ENCODE measurements at places on chromosomes 1 and 21.
A peak's percentile ranks its signal among the peaks of the same experiment; 100 is the strongest.

DNA sequence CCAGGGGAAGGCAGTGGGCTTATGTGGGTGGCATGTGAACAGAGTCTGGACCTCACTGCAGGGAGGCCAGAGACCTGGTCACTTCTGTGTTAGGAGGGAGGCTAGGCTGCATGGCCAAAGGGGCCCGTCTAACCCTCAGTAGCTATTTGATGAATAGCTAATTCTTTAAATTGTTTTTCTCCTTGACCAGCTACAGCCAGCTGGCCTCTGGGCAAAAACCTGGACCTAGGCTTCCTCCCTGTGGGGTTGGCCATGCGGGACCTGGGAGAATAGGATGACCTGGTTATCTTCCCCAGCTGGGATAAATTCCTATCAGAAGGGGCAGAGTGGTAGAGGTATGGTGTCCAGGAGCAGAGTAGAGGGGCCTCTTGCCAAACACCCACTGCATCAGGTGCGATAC, 79.4 kb downstream of the TNR start:
- H3K4me1 ChIP-seq, result no peaks in the 10 kb centered on the region
- no peaks in the 10 kb centered on the region for H3K27me3 ChIP-seq
- H3K4me3 ChIP-seq, result no peak overlapping the region
- DNase-seq, result no peak

DNA sequence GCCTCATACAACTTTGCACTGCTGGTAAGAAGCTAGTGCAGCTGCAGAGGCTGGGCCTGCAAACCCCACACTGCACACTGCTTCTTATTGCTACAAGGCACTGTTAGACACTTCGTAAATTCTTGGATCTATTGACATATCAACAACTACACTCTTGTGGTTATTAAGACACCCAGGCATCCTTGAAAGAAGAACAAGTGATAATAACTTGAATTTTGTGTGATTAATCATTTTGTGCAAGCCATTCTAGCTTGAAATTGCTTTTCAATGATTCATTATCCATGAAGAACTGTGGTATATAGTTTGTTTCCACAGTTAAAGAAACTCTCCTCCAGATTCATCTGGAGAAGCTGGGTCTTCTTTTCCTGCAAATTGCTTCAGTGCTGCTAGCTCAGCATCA, 33.7 kb upstream of the IFI44L start:
- H3K4me3 ChIP-seq, result no peak overlapping the region
- no peaks in the 10 kb centered on the region for H3K27me3 ChIP-seq
- H3K27ac ChIP-seq, result no peak overlapping the region
- peak; percentile 83 for DNase-seq

DNA sequence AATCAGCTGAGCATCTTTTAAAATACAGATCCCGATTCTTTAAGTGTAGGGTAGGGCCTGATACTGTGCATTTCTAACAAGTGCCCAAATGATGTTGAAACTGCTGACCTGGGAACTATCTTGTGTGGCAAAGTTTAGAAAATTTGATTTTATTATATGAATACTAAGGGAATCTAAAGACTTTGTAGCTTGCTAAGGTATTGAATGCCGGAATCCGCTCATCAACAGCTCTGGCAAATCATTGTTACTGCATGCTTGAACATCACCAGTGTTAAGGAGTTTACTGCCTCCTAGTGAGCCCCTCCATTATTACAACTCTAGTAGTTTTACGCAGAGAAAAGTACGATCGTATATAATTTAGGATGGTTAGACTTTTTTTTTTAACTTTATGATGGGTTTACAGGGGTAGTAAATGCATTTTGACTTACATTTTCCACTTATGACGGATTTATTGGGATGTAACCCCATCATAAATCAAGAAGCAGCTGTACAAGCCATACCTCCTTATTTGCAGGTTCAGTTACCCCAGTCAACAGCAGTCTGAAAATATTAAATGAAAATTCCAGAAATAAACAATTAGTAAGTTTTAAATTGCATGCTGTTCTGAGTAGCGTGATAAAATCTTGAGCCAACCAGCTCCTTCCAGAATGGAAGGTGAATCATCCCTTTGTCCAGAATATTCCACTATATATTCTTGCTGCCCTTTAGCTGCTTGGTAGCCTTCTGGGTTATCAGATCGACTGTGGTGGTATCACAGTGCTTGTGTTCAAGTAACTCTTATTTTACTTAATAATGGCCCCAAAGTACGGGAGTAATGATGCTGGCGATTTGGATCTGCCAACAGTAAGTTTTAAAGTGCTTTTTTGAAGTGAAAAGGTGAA, 892 bp downstream of the TYW3 start:
- H3K27me3 ChIP-seq, result no peaks in the 10 kb centered on the region
- peaks cover 19% of the 10 kb centered on the region for H3K4me1 ChIP-seq
- DNase-seq, result peak; percentile 64
- H3K4me3 ChIP-seq, result peak overlapping the region; percentile 94
- peaks cover 16% of the 10 kb centered on the region for H3K36me3 ChIP-seq

GRCh38 chr1:3984586-3984985, 84.5 kb upstream of the C1orf174 start:
- H3K36me3 ChIP-seq, result no peaks in the 10 kb centered on the region
- no peaks in the 10 kb centered on the region for H3K4me1 ChIP-seq
- no peak overlapping the region for H3K4me3 ChIP-seq
- no peaks in the 10 kb centered on the region for H3K27me3 ChIP-seq
- H3K27ac ChIP-seq, result no peak overlapping the region
- no peak for DNase-seq

- peak overlapping the region; percentile 45 for H3K27ac ChIP-seq
- no peaks in the 10 kb centered on the region for H3K27me3 ChIP-seq
Observed at GRCh38 chr1:206706298-206706791, 21.6 kb downstream of the MAPKAPK2 start.

GRCh38 chr1:180211860-180212229, 18.2 kb upstream of the LHX4 start:
- no peaks in the 10 kb centered on the region for H3K36me3 ChIP-seq
- no peaks in the 10 kb centered on the region for H3K27me3 ChIP-seq
- DNase-seq, result no peak

GRCh38 chr21:33197496-33197895, 32.2 kb upstream of the IFNAR2 start:
- H3K27ac ChIP-seq, result no peak overlapping the region
- H3K36me3 ChIP-seq, result no peaks in the 10 kb centered on the region
- no peaks in the 10 kb centered on the region for H3K4me1 ChIP-seq
- H3K4me3 ChIP-seq, result no peak overlapping the region

DNA sequence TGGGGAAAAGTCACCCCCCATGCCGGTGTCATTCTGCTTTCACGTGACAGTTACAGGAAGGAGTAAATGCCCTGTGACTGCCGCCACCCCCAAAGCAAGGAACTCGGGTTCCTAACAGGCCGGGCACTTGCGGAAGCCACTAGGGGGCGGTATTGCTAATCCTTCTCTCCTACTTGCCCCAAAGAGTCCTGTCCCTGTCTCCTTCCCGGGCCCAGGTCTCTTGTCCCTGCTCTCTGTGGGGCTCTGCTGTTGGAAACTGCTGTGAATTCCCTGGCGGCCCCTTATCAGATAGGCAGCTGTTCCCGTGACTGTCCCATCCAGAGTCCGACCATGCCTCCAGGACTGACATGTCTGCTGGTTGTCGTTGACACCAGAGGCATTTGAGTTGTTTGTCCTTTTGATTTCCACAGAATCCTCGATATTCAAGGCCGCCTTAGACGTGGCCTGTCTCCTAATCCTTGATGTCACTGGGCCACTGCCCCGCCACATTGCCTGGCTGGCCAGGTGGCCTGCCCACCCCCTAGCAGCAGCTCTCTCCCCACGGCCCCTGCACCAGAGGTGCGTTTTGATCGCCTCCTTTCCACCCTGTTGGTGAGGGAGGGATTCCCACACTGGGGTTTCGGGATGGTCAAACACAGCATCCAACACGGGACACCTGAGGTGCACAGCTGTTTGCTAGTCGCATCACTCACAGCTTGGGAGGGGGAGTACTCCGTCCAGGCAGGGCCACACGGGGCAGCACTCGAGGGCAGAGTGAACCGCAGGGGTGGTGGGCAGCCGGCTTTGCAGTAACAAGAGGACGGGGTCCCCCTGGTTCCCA, 37.3 kb downstream of the CHAF1B start:
- DNase-seq, result peak; percentile 42
- H3K27ac ChIP-seq, result no peak overlapping the region
- no peak overlapping the region for H3K4me3 ChIP-seq
- no peaks in the 10 kb centered on the region for H3K36me3 ChIP-seq
- no peaks in the 10 kb centered on the region for H3K27me3 ChIP-seq

GRCh38 chr1:161733526-161733925, 12.2 kb downstream of the FCRLB start:
- peaks cover 17% of the 10 kb centered on the region for H3K4me1 ChIP-seq
- no peaks in the 10 kb centered on the region for H3K27me3 ChIP-seq
- peak overlapping the region; percentile 57 for H3K27ac ChIP-seq

DNA sequence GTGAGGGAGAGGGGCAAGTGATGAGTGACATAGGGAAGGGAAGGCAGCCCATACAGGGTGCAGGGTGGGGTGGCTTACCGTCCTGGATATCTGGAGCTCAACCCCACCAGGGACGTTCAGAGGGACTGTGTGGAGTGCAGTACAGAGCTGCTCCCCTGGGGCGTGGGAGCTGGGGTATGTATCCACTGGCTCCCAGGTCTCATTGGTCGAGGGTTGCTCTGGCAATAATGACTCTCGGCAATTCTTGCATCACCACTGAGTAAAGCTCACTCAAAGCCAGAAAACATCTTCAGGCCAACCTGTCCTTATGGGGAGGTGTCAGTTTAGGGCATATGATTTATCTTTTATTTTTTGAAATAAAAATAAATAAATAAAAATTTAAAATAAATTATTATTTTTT, 43.2 kb upstream of the RUNX3 start:
- H3K4me3 ChIP-seq, result no peak overlapping the region
- peaks cover 31% of the 10 kb centered on the region for H3K4me1 ChIP-seq
- H3K27me3 ChIP-seq, result peaks cover 5% of the 10 kb centered on the region
- H3K27ac ChIP-seq, result no peak overlapping the region

DNA sequence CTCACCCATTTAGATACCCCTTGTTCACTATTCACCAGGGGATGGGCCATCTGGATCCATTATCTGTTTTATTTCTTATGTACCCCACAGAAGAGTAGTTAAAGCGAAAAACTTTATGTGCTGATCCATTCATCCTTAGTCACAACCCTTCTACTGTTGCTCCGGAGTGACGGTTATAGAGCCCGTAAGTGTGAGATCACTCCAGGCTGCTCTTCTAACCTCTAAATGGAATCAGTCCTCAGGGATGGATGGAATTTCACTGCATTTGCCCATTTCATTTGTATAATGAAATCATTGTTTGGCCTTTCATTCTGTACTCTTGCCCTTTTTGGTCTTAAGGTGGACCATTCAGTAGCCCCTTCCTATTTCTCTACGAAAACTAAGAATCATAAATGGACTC, 409.3 kb upstream of the RUNX1 start:
- no peaks in the 10 kb centered on the region for H3K27me3 ChIP-seq
- H3K27ac ChIP-seq, result no peak overlapping the region
- no peak overlapping the region for H3K4me3 ChIP-seq
- DNase-seq, result no peak

Data from astrocyte (in vitro differentiated cells and primary cell).